ENCODE measurements at places on chromosomes 2 and 18.

DNA sequence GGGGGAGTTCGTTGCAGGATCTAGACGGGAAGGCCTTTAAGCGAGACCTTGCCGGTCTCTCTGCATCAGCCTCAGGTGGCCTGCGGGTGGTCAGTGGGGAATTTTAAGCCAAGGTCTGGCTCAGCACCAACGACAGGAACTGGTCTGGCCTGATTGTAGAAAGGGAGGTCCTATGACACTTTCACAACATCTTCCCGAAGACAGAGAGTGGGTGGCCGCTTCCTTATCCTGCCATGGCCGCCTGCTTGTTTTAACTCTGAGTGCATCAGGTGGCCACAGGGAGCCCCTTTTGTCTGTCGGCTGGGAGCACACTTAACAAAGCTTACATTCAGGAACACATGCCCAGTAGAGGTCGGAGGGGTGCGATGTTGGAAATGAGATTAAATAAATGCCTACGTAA is 363.7 kb upstream of the MYT1L start:
- no peak for DNase-seq

DNA sequence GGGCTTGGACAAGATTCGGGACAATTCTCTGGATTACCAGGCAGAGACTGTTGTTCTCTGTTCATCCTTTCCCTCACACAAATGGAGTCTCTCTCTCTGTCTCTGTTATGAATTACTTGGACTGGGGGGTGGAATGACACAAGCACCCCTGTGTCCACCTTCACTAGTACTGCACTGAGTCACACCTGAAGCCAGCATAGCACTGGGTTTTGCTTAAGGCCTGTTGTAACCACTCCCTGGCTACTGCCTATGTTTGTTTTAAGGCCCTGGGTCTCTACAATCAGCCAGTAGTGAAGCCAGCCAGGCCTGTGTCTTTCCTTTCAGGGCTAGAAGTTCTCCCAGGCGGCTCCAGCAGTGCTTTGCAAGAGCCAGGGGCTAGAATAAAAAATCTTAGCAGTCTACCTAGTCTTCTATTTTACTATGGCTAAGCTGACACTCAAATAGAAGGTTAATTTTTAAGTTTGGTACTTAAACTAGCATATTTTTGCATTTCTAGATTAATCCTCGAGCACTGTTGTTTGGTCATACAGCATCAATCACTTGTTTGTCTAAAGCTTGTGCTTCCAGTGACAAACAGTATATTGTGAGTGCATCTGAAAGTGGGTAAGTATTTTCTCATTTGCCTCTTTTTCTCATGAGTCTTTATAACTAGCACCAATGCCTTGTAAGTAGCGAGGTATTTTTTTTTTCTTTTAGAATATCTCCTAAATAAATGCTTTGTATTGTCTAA is 27.8 kb downstream of the WDR7 start:
- DNase-seq: no peak

- peak; percentile 74 for DNase-seq
These were observed 9.1 kb upstream of the MYO5B start for GRCh38 chr18:50203801-50204604.

- DNase-seq: no peak
These were observed 176.3 kb downstream of the TWIST2 start for GRCh38 chr2:239024226-239024625.

GRCh38 chr2:239436076-239436475 is 35.3 kb upstream of the HDAC4 start:
- no peak for DNase-seq

DNA sequence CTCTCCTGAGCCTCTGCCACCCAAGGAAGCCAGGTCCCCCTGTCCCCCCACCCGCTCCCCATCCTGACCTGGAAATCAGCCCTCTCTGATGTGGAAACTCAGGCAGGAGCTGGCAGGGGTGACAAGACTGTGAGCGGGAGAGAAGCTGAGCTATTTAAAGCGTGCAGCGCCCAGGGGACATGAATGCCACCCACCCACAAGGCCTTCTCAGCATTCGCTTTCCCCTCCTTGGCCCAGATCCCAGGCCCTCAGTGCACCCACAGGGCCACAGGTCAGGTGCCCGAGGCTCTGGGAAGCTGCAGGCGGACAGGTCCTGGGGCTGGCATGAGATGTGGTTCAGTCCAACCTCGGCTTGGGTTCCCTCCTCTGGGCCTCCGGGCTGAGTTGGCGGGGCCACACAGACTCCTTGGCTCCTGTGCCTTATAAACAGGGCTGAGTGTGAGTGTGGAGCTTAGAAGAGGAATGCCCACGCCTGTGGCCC is 168.3 kb downstream of the SMAD7 start:
- DNase-seq: no peak

GRCh38 chr2:40556293-40556692 is 104.4 kb upstream of the SLC8A1 start:
- DNase-seq: no peak

DNA sequence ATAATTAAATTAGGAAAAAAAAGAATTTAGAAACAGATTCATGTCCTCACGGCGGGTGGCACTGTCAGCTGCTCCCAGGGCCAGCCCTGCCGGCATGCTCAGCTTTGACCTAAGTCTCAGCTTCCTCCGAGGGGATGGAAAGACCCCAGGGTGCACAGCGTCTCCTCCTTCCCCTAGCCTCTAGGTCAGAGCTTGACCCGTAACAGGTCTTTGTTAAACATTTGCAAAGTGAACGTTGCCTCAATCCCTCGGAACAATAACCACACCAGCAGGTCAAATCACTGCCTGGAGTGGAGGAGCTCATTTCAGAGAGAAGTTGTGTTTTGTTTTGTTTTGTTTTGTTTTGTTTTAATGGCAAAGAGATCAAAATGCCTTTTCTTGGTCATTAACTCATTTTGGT is 171.3 kb downstream of the TMEM18 start:
- DNase-seq: peak; percentile 33

DNA sequence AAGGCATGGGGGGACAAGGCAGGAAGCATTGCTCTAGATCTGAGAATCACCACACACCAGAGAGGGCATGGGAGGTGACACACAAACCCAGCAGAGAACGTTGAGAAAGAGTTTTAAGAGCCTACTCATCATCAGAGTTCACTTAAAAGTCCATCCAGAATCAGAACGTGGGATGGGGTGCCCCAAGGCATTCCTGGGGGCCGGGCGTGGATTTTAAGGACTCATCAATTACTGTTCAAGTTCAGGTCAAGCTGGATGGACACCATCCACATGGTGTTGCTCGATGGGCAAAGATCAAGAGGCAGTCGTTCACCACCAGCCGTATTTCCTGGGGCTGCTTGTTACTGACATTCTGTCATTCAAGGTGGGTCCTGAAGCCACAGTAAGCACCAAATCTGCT is 34.9 kb downstream of the BCL11A start:
- no peak for DNase-seq

- no peak for DNase-seq
These were observed 70.1 kb downstream of the NABP1 start for GRCh38 chr2:191748059-191748461.

- peak; percentile 53 for DNase-seq
These were observed 21.6 kb downstream of the TRPM8 start for GRCh38 chr2:233938676-233939370.

- DNase-seq: no peak
These were observed 602.2 kb downstream of the GALR1 start for GRCh38 chr18:77851802-77852201.

GRCh38 chr2:226623587-226624368 is 175.8 kb downstream of the IRS1 start:
- no peak for DNase-seq

- no peak for DNase-seq
These were observed 39.1 kb upstream of the GALNT3 start for GRCh38 chr2:165833156-165833555.

GRCh38 chr18:45688833-45689232 is 35.1 kb upstream of the SLC14A1 start:
- no peak for DNase-seq

DNA sequence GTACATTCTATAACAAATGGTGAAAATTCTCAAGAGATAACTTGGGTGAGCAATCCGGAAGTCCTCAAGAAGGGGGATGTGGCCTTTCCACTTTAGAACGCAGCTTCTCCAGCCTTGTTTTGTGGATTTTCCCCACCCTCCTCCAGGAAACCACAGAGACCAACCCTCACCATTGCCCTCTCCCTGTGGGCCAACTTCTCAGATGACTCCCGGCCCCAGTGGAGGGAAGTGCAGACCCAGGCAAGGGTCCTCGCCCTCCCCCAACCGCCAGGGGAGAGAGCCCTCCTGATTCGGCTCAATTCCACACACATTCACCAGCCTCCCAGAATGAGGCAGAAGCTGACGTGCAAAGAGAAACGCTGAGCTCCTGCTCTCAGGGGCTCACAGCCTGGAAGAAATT is 277.2 kb downstream of the EIPR1 start:
- no peak for DNase-seq

DNA sequence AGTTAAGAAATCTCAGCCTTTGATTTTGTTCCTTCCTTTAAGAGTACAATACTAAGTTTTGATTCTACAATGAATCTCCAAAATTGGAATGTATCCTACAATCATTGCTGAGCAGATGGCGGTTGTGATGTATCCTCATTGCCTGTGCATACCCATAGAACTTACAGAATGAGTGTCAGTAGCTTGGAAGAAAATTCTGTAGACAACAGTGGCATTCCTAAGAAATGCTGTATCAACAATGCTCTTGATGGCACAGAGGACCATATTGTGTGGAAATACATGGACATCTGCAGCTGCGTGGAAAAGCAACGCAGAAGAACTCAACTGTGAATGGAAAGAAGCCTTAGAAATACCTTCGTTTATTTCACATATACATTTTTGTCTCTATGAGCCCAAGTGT is 30.2 kb downstream of the GAREM1 start:
- no peak for DNase-seq
